ENCODE measurements at places on chromosomes 6 and 20.

- DNase-seq = no peak
Measured at GRCh38 chr20:63736893-63737694, 630 bp downstream of the LIME1 start.

GRCh38 chr6:70673601-70674000 lies 5.9 kb downstream of the SMAP1 start:
- no peak for DNase-seq

DNA sequence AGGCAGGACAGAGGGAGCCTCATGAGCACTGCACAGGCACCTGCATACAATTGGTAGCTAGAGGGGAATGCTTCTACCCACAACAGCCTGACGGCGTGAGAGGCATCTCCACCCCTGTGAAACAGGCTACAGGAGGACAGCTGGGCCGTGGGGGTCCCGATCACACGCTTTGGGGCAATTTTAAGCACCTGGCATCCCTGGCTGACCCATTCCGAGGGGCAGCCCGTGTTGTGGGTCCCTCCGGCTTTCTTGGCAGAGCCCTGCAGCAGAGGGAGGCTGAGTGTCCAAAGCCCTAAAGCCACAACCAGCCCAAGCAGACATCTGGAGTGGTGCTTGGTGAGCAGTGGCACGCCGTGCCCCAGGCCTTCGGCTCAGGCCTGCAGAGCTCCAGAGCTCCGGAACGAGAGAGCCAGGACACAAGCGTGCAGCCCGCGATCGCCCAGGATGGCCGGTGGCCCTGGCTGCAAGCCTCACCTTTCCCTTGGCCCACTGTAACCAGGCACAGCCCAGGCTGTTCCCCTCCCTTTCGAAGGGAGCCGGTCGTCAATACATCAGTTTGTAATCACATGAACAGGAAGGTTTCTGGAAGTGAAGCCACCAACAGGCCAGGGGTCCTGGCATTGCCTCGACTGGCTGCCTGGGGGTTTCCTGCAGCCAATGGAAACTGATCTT lies 81.4 kb downstream of the DLL1 start:
- no peak for DNase-seq

DNA sequence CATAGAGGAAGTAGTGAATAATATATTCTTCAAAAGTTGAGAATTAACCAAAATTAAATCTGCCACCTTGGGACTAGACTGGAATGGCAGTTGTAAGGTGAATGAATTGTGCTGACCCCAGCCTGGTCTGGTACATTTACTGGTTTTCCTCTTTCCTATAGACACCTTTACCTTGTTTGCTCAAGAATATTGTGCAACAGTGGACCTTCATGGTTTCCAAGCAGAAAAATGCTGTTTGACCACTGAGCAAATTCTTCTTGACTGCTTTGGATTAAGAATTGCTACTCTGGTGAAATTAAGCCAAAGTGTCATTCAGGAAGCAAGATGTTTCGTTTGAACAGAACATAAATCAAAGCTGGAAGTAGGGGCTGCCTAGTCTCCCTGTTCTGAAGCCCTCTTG lies 156.6 kb upstream of the TAB2 start:
- DNase-seq = no peak

DNA sequence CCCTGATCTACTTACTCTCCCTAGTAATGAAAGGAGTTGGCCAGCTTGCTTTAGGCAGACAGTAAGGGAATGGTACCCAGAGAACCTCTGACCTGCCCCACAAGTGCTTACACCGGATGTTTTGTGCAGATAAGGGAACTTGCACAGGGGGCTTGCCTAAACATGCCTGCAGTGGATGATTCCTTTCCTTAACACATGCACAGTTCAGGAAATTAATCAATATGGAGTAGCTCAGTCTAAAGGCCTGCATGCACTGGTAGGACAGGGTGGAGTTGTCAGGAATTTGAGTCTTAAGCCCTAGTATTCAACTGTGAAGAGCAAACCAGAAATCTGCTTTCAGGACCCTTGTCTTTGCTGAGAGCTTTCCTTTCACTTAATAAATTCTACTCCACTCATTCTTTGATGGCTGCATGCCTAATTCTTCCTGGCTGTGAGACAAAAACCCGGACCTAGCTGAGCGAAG lies 3.9 kb upstream of the TRIM38 start:
- DNase-seq = no peak

DNA sequence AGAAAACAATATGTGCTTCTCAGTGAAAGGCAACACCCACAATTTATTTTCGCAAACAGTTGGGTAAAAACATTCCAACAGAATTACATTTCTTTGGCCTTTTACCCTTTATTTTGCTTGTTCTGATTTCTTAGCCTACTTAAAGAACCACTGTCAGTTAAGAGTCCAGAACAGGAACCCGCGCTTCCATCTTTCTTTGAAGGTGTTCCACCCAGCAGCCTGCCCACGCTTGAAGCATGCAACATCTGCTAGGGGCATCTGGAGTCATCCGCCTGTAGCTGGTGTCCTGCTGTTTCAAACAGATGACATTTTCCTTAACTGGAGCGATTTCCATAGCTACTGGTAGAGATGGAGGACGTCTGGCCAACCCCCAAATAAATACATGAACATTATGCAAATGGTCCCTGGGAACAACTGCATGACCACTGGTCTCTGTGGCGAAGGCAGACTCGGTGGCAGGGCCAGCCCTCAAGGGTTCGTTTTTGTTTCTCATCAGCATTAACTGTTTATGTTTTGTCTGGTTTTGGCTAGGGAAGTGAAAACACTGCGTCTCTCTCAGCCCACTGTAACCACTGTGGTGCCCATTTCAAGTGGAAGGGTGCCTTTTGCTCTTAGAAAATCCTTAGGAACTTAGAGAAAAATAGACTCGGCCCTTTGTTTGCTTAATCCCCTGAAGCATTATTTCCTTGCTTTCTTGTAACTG lies 51.6 kb downstream of the LAMA4 start:
- DNase-seq = no peak

- no peak for DNase-seq
Measured at GRCh38 chr20:61649105-61649859, 397.2 kb downstream of the CDH4 start.

- DNase-seq = no peak
Measured at GRCh38 chr6:42441697-42442081, 10.0 kb downstream of the TRERF1 start.

DNA sequence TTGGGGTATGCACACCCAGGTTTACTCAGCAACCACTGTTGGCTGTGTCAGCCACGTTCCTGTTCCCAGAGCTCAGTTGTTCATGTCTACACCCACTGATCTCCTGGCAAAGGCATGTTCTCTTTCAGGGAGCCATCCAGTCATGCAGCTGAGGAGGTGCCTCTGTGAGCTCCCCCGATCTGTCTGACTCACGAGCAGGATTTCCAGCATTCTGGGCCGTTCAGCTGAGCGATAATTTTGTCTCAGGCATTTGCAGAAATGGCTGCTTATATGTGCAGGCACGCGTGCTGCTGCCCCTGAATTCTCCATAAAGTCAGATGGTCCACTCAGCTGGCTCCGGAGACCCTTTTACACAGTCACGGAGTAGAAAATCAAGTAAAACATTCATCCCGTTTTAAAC lies 78.4 kb upstream of the IYD start:
- no peak for DNase-seq

DNA sequence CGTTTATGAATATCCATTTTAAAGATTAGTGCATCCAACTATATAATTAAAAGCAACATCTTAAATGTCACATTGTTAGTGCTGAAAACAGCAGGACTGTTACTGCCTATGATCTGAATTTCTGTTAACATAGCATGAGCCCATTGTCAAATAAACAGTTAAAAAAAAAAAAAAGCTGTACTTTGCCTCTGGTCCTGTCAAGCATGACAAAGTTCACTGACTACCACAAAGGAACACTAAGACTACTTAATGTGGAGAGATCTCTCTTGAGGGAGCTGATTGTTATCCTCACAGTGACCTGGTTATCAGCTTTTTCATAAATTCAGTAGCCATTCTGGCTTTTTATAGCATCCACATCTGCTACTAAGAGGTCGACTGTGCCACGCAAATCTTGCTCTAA lies 228.1 kb downstream of the TMEM200A start:
- DNase-seq = no peak

- DNase-seq = no peak
Measured at GRCh38 chr20:49633643-49634042, 65.7 kb upstream of the PTGIS start.

DNA sequence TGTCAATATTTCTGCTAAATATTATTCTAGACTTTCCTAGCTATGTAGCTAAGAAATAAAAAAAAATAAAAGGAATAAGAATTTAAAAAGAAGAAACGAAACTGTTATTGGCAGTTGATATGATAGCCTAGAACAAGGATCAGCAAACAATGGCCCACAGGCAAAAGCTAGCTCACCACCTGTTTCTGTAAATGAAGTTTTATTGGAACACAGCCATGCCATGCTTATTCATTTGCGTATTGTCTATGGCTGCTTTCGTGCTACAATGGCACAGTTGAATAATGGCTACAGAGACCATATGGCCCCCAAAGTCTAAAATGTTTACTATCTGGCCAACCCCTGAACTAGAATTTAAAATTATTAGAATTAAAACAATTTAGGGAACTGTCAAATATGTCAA lies 952.6 kb upstream of the MAP3K7 start:
- no peak for DNase-seq

DNA sequence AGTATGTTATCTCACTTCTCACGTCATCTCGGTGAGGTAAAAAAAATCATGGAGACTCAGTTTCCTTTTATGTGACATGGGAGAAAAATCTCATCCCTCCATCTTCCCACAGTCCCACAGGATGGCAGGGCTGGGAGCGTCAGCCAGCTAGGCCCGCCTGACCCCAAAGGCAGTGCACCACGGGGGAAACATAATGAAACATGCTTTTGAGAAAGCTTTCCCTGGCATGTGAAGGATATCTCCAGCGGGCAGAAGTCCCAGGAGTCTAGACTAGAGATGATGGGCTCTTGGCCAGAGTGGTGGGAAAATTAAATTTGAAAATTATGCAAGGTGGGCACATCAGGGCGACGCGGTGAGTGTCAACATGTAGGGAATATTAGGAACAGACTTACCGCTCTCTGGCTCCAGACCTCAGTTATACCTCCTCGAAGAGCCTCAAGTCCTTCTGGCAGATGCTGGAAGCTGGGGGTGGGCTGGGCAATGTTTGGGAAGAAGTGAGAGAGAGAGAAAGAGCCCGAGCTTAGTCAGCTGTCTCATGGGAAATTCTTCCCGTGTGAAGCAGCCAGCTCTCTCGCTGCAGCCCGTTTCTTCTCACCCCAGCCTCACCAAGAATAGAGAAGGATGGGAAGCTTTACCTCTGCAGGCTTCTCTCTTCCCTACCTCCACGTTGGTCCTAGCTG lies 52.3 kb downstream of the MOCS1 start:
- DNase-seq = no peak

GRCh38 chr6:31971279-31971992 lies 502 bp downstream of the DXO start:
- no peak for DNase-seq

- peak; percentile 25 for DNase-seq
Measured at GRCh38 chr6:127420556-127420955, 38.6 kb downstream of the KIAA0408 start.

DNA sequence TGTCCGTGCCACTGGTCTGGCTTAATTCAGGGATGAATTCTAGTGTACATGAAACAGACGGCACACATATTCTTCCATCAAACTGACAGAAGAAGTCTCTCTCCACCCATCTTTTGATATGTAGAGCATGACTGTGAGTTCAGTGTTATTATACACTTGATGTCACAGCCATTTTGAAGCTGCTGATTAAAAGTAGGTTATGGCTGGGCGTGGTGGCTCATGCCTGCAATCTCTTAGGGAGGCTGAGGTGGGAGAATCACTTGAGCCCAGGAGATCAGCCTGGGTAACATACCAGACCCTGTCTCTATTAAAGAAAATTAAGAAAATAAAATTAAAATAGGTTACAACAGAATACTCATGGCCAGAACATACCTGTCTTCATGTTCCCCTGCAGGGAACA lies 20.7 kb downstream of the C6orf15 start:
- no peak for DNase-seq

DNA sequence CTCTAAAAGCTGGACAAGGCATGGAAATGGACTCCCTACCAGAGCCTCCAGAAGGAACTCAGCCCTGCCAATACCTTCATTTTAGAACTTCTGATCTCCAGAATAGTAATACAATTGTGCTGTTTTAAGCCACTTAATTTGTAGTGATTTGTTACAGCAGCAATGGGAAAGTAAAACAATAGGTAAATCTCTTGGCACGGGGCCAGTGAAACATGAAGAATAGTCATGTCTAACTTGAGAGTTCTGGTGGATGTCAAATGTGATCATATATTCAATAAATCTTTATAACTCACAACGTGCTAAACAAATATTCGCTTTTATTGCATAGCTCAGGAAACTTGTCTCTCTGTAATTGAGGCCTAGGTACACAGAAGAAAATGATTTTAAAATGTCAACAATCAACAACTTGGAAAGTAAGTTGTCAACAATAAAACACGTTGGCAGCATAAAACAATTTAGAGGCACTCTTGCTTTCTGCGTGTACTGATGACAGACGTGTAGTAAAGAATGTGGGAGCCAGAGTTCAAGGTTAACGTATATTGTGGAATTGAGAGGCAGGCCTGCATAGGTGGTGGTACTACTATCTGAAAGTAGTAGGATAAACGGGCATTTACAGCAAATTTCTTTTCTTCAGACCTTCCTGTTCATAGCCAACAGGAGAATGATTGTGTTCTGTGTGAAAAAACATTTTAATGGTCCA lies 140.5 kb upstream of the OPRM1 start:
- no peak for DNase-seq

DNA sequence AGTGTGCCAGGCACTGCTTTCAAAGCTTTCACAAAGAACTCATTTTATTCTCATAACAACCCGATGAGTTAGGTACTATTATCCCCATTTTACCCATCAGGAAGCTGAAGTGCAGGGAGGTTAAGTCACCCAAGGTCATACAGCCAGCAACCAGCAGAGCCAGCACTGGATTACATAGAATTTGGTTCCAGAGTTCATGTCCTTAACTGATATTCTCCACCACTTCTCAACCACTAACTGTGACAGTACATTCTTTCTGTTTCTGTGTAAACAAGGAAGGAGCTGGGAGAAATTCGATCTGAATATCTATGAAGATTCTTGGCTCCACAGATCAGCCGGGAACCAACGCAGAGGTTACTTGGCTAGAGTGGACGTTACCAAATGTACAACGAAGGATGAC lies 98.0 kb downstream of the KIF16B start:
- no peak for DNase-seq

- DNase-seq = peak; percentile 61
Measured at GRCh38 chr6:15622045-15622740, 40.6 kb downstream of the DTNBP1 start.

- no peak for DNase-seq
Measured at GRCh38 chr6:47144306-47144705, 102.2 kb upstream of the ADGRF1 start.

DNA sequence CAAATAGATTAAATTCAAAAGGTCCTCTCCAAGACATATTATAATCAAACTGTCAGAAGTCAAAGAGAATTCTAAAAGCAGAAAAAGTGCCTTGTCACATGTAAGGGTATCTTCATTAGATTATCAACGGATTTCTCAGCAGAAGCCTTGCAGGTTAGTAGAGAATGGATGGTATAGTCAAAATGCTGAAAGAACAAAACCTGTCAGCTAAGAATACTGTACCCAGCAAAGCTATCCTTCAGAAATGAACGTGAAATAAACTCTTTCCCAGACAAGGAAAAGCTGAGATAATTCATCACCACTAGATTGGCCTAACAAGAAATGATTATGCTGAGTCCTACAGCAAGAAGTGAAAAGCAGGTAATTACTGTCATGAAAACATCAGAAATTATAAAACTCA lies 92.9 kb downstream of the STXBP5 start:
- DNase-seq = no peak
